ENCODE measurements at places on chromosomes 1 and 21.

DNA sequence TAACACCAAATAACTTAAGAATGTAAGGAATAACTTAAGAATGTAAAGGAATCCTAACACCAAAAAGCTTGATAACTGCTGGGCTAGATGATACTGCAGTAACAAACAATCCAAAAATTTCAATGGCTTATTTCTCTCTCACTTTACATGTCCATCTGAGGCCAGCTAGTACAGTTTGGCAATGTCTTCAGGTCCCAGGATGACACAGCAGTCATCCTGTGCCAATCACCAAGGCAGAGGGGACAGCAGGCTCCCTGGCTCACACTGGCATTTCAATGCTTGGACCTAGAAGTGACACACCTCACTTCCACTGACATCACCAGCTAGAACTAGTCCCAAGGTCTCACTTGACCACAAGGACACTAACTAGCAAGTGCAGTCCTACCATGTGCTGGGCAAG is 15.3 kb downstream of the DNAJC11 start:
- no peak for DNase-seq

GRCh38 chr1:40247655-40248054 is at the start of gene TMCO2:
Gene TMCO2, plus strand, starts transcription at chr1:40247937. Its CDS starts 57 bp downstream, at chr1:40247994.
- no peak for DNase-seq

DNA sequence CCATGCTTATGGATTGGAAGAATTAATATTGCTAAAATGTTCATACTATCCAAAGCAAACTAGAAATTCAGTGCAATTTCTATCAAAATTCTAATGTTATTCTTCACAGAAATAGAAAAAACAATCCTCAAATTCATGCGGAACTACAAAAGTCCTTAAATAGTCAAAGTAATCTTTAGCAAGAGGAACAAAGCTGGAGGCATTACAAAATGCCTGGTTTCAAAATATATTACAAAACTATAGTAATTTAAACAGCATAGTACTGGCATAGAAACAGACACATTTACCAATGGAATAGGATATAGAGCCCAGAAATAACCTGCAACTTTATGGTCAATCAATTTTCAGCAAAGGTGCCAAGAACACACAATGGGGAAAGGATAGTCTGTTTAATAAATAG is 3.8 kb downstream of the CTSS start:
- DNase-seq, result no peak

DNA sequence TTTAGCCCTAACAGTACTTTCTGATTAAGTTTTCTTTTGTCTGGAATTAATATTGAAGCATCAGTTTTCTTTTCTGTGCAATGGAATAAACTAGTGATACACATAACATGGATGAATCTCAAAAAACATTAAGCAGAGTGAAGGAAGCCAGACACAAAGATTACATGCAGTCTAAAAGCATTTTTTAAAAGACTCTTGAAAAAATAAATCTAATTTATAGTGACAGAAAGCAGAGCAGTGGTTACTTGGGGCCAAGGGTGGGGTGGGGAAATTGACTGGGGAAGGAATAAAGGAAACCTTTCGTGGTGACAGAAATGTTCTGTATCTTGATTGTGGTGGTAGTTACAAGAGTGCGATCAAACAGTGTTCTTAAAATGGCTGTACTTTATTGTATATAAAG is 20.2 kb upstream of the ST6GALNAC3 start:
- DNase-seq, result no peak

DNA sequence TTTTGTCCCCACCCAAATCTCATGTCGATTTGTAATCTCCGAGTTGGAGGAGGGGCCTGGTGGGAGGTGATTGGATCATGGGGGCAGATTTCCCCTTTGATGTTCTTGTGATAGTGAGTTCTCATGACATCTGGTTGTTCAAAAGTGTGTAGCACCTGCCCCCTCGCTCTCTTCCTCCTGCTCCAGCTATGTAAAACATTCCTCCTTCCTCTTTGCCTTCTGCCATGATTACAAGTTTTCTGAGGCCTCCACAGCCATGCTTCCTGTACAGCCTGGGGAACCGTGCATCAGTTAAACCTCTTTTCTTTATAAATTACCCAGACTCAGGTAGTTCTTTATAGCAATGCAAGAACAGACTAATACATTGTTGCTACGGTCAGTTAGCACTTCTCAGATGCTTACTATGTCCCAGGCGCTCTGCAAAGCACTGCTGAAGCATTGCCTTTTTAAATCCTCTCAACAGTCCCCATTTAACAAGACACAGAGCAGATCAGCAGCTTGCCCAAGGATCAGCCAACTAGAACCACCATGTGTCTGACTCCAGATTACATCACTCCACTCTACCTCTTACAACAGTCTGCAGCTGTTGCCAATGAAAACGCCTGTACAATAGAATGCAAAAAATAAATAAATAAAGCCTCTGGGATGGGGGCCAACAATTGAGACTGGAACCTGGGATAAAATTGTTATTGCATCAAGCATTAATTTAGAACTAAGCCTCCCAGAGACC is 52.4 kb upstream of the USP1 start:
- DNase-seq, result no peak

GRCh38 chr1:230368871-230369270 is 57.3 kb downstream of the PGBD5 start:
- no peak for DNase-seq

DNA sequence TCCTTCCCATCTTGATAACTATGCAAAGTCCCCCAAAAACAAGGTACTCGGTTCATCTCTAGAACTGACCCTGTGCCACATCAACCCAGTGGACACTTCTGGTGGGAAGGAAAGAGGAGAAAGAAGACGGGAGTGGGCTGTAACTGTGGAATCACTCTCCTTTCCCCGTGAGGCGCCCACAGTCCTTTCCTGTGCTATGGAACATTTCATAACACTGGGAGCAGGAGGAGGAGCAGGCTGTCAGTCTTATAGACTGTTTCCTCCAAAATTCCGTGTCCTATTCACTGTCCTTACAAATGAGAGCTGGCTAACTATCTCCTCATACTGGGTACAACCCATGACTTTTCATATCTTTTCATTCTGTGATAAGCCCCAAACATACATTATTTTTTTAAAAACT is 40.7 kb downstream of the PLEKHA6 start:
- no peak for DNase-seq

DNA sequence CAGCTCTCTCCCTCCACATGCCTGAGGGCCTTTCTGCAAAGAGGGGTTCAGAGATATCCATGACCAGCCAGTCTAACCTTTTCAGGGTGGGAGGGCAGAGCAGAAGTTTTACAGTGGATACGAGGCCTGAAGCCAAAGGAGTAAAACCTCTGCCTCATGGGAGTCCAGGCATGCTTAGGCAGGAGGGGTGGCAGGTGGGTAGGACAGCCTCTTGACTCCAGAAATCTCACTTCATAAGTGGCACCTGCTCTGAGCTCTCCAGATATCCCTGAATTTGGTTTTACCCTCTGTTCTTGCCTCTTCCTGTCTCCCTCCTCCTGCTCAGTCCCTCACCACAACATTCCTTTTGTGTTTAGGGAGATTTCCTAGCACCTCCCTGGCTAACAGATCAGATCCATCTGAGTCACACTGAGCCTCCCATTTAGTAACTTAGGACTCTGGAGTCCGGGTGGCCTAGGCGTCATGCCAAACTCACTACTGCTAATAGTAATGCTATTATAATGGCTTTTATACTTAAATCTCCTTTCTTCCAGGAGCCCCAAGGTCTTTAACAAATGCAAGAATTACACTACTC is 201.0 kb downstream of the HS2ST1 start:
- DNase-seq, result no peak

DNA sequence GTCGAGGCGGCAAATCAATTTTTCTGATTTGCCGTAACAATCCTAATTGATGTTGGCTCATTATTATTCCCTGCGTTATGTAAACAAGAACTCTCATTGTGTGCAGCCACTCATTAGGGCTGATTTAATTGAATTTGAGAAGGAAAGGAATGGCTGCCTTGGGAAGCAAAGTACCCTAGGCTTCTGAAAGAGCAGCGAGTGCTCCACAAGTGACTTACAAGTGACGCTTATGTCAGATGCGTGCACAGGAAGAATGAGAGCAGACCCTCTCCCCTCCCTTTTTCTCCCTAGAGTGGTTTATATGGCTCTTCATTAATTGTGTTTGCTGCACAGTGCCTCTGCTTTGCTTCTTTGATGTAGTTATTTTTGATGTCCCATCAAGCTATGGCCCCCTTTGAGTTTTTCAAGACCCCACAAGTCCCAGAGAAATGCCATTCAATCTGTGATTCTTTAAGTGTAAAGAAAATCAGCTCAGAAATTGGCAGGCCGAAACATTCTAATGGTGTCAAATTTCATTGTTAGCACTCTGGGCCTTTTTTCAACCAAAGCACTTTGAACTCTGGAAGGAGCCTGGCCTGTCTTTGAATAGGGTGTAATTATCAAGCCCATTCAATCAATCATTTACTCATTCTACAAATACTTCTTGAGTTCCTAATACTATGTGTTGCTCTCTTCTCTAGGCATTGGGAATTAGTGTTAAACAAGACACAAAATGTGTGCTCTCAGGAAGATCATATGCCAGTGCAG is 86.8 kb upstream of the VAV3 start:
- peak; percentile 69 for DNase-seq

DNA sequence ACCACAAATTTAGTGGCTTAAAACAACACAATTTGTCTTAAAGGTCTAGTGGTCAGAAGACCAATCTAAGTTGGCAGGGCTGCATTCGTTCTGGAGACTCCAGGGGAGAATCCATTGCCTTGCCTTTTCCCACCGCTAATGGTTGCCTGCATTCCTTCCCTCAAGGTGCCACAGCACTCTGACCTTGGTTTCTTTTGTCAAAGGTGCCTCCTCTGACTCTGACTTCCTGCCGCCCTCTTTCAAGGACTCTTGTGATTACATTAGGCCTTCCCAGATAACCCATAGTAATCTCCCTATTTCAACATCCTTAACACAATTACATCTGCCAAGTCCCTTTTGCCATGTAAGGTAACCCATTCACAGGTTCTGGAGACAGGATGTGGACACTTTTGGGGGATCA is 145.3 kb downstream of the S1PR1 start:
- DNase-seq, result no peak

GRCh38 chr21:21864321-21864840 is 866.2 kb downstream of the NCAM2 start:
- DNase-seq, result no peak

DNA sequence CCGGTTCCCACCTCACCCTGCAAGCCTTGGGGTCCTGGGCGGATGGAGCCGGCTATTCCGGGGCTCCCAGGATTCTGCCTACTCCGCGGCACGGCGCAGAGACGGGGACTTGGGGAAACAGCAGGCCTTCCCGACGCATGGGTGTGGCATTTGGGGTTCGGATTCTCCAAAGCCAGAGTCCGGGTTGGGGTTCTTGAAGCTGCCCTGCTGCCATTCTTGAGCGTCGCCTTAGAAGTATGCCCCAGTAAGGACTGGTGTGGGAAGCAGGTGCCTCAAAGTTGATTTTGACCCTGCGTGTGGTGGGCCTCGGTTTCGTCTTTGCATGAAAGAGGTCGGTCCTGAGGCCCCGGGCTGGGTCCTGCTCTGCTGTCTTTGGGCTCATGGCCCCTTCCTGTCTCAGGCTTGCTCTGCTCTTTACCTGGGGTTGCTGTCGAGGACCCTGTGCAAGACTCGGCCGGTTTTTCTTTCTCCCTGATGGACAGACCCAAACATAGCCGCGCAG is 696 bp downstream of the GUK1 start:
- DNase-seq, result no peak

DNA sequence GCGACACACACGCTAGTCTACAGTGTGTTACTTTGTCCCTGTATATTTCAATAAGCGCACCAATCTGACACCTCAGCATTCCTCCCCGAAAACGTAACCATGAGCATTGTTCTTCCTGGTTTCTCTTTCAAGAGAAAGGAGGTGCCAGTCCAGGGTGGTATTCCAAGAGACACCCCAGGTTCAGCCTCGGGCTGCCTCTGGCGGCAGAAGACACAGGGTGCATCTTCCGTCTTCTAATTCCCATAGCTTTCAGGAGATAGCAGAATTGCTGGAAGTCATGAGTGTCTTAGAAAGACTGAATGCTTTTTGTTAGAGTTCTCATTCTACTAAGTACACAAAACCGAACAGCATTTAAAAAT is 15.9 kb upstream of the RGS8 start:
- DNase-seq, result no peak

DNA sequence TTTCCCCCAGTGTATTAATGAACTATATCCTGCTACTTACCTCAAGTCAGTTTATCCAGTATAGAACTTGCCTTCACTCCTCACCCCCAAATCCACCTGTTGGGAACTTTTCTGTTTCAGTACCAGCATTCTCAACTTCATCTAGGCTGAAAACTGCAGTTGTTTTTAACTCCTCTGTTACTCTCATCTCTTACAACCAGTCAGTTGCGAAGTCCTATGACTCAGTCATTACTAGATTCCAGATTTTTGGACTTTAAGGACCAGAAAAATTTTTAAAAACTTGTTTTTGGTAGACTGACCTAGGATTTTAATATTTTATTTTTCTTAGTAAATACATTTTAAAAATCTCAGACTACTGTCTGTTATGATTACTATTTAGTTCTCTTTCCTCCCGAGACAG is 8.1 kb downstream of the GNAI3 start:
- DNase-seq, result no peak

- no peak for DNase-seq
These were observed 48.1 kb upstream of the BACH1 start for GRCh38 chr21:29250636-29251035.

GRCh38 chr21:36059823-36060158 is 535 bp downstream of the SETD4 start:
- no peak for DNase-seq

DNA sequence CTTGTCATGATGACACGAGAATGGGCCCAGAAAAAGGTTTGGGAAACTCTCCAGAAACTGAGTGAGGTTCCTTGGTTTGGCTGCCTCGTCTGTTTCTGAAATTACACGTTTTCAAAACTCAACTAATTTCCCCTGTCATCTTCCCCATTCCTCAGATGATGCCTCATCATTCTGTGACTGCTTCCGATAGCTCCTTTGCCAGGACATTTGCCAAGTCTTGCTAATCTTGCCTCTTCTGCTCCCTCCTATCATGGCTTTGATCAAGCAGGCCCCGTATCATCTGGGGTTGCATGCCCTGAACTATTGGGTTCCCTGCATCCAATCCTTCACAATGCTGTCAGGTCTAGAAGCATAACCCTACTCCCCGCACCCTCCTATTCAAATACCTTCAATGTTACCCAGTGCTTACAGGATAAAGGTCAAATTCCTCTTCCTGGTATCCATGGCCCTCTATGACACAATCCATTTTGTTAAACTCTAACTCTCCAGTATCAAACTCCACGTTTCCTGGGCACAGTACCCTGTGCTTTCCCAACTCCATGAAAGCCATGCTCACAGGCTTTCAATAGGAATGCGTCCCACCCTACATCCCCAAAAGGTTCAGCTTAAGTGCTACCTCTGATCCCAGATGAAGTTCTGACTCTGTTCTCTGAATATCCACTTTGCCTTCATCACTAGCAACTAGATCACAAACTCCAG is 22.2 kb upstream of the TMEM200B start:
- DNase-seq, result peak; percentile 94

GRCh38 chr1:89070509-89070908 is 5.5 kb upstream of the GBP1 start:
- DNase-seq, result no peak

Measured in small intestine (tissue), 16 donors.